ENCODE measurements at places on chromosomes 5 and 9.
A peak's percentile ranks its signal among the peaks of the same experiment; 100 is the strongest.

- DNase-seq, result no peak
Measured at GRCh38 chr5:61994171-61994570, 311.8 kb upstream of the KIF2A start.

GRCh38 chr5:96745844-96746531 lies 61.8 kb downstream of the ERAP1 start:
- DNase-seq, result peak; percentile 30

- no peak for DNase-seq
Measured at GRCh38 chr9:104339692-104340091, 164.4 kb upstream of the OR13F1 start.

DNA sequence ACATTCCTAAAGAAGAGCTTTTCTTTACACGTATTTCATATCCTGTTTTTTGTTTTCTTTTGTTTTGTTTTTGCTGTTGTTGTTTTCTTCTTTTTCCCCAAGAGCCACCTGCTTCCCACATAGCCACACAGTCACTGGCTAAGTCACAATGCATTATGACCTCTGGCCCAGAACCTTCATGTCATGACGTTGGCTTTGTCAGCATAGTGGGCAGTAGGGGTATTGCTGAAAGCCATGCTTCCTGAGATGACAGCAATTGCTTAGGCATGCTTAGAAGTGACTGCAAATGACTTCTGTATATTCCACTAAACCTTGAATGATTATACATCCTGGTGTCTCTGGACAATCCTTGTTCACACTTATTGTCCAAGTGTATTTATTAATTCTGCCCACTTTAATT lies 375.8 kb downstream of the TAF11L14 start:
- peak; percentile 8 for DNase-seq

DNA sequence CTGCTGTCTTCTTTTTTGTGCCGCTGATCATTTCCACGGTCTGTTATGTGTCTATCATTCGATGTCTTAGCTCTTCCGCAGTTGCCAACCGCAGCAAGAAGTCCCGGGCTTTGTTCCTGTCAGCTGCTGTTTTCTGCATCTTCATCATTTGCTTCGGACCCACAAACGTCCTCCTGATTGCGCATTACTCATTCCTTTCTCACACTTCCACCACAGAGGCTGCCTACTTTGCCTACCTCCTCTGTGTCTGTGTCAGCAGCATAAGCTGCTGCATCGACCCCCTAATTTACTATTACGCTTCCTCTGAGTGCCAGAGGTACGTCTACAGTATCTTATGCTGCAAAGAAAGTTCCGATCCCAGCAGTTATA lies 17.1 kb downstream of the F2R start:
- no peak for DNase-seq

GRCh38 chr5:123264394-123264793 lies 158.8 kb downstream of the CEP120 start:
- no peak for DNase-seq

- no peak for DNase-seq
Measured at GRCh38 chr9:93810028-93810971, 144.9 kb downstream of the BARX1 start.

DNA sequence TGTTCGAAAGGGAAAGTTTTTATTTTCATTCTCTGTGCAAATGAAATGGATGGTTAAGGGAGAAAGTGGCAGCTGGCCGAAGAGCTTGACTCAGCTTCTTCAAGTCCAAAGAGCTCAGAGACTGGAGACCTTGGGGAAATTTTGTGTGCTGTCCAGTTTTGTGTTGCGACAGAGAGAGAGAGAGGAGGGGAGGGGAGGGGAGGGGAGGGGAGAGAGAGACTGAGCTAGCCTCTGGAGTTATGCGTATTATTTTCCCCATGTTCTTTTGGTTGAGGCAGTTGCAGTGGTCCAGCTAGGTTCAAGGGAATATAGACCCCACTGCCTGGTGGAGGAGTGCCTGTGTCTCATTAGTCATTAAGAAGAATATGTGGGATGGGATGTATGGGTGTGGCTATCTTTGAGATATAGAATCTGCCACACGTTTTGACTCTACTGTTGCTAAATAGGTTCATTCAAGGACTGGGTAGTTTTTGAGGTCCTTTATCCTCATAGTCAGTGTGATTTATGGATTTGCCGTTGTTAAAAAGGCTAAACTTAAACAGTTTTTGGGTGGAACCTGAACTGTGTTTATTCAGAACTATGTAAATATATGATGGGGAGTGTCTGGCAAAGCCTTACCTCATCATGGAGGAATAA lies 69.7 kb downstream of the ARHGAP26 start:
- DNase-seq, result no peak

GRCh38 chr9:25994605-25995004 lies 316.4 kb upstream of the TUSC1 start:
- no peak for DNase-seq

GRCh38 chr5:151078490-151079262 lies 2.2 kb downstream of the TNIP1 start:
- no peak for DNase-seq

- DNase-seq, result peak; percentile 3
Measured at GRCh38 chr9:30039712-30040111, 2344.7 kb upstream of the ACO1 start.

GRCh38 chr9:87556039-87556438 lies 58.4 kb downstream of the DAPK1 start:
- DNase-seq, result no peak

DNA sequence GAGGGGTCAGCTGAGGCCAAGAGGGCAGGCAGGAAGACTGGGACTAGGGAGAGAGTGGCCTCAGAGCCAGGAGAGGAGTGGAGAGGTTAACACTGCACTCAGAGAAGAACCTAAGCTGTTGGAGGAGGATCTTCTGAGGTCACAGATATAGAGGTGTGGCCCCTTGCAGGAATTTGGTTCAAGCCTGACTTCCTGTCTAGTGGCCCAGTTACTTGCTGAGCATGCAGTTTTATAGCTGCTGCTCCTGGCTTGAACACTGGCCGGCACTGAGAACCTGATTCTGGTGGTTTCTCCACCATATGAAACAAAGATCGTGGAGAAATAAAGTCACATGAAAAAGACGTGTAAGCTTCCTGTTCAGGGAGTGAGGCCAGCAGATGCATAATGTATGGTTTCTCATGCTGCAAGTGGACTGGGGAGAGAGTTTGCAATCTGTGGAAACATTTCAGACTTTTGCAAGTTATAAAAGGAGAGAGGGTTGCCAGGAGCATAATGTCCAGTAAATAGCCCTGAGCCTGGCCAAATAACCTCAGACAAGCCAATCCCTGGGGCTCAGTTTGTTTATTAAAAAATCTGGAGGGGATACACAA lies 82.6 kb downstream of the GALNT10 start:
- no peak for DNase-seq

DNA sequence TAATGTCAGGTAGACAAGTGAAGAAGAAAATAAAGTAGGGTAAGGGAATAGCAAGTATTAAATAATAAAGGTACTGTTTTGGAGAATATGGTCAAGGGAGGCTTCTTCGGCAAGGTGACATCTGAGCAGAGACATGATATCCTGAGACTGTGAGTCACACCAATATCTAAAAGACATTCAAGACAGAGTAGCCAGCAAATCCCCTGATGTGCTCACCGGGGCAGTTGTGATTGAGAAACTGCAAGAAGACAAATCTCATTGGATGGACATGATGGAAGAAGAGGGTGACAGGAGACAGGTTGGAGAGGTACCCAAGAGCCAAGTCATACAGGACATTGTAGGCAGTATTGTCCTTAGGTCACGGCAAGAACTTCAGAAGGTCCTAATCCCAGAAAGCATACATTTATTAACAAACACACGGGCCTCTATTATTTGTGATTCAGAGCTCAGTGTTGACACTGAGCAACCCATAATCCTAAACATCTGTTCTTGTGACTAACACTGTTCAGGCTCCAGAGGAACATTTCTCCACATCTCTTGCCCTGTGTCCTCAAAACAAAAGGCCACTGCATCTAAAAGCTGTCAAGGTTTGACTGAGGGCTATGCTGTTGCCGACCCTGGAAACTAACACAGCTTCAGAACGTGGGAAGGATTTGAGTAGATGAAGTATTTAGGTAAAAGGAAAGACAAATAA lies 258.7 kb upstream of the CLINT1 start:
- no peak for DNase-seq

- no peak for DNase-seq
Measured at GRCh38 chr5:91146905-91147600, 236.1 kb downstream of the ARRDC3 start.

DNA sequence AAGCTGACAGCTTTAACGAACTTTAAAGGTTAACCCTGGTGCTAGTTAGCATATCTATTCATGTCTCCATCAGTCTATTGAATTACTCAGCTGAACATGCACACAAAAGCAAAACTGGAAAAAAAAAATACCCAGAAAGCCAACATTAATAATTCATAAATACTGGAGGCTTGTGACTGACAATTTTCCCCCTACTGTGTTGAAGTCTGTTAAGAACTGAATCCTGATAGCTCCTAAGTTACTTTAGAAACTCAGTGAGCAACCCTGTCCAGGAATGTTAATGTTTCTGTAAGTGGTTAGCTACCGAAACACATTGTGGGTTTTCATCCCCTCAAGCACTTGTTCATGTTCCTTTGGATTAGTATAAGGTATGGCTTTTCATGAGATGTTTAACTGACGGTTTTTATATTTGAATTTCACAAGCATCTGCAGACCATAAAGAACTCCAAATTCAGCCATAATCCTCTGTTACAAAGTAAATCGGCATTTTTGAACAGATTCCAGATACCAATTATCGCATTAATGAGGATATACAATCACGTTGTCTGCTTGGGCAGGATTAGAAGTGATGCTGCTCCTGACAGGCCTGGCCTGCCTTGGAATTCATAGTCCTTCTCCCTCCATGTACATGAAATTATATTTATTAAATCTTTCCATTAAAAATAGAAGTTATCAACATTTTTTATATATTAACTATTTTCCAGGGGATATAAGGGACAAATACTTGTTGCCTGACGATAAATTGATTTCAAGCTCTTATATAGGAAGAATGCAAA lies 331.2 kb downstream of the TLE4 start:
- DNase-seq, result no peak

DNA sequence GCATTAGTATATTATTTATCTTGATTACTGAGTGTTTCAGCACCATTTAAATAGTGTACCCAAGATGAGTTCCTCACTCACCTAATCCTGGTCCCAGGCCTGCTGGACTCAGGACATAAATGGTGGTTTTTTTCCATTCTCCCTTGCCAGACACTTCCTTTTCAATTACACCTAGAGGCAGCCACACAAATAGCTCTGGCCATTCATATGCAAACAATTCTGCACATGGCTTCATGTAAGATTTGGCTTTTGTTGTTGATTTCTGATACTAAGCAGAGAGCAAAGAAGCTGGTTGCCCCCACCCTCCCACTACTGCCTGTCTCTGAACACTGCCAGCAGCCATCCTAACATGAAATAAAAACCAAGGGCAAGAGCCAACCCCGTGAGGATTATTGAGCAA lies 180.4 kb downstream of the SEMA5A start:
- DNase-seq, result no peak

GRCh38 chr9:94005272-94005901 lies 50.2 kb upstream of the BARX1 start:
- no peak for DNase-seq

- no peak for DNase-seq
Measured at GRCh38 chr5:82717738-82718137, 359.5 kb downstream of the TMEM167A start.

DNA sequence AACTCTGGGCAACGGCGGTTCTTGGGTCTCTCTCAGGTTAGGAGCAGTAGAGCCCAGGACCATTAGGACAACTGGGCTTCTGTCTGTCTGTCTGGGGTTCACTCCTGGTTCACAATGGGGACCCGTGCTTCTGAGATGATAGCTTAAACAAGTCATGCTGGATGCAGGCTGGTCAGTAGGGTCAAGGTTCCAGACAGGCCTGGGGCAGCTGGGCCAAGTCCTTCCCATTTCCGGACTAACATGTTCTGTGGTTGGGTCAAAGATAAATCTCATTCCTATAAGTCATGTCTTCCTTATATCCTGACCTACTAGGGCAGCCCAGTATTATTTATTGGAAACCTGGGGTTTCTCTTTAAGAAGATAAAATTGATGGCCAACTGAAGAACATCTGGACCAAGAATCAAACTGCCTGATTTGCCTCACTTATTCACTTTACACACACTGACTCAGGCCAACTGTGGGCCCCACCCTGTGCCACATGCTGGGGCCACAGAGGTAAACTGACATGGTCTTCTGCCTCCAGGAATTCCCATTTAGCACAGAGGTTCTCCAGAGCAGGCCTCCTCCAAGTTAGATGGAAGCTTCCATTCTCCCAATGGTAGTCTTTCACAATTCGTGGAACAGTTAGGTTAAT lies 8.3 kb downstream of the HDHD3 start:
- DNase-seq, result no peak

DNA sequence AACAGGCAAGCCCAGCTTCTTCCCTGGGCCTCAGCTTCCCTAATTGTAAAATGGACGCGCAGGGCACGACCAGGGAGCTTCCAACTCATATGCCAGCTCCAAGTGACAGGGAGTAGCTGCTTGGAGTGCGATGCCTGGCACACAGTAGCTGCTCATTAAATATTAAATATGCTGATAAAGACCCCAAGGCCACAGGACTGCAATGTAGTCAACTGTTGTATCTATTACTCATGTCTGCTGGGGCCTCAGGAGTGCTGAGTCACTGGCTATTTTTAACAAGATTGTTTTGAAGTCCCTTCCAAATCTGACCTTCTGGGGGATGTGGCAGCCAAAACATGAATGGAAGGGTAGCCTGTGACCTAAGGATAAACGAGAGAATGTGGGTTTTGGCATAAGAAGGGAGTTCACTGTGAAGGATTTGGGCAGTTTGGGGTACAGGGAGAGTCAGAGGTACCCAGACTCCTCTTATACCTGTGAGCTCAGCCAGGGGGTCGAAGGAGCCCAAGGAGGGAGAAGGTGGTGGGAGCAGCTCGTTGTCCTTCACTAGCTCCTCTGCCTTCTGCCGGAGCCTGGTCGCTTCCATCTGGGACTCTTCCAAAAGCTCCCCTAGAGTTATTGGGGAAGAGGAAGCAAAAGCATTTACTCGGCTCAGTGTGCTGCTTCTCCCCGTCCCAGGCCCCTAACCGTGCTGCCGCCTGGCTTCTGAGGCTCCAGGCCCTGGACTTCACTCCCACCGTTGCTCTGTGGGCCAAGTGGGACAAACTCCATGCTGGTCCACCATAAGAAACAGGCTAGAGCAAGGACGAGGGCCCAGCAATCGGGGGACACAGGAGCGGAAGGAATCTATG lies 17.5 kb downstream of the TNIP1 start:
- no peak for DNase-seq

- DNase-seq, result no peak
Measured at GRCh38 chr5:126801174-126801991, 24.4 kb downstream of the LMNB1 start.

DNA sequence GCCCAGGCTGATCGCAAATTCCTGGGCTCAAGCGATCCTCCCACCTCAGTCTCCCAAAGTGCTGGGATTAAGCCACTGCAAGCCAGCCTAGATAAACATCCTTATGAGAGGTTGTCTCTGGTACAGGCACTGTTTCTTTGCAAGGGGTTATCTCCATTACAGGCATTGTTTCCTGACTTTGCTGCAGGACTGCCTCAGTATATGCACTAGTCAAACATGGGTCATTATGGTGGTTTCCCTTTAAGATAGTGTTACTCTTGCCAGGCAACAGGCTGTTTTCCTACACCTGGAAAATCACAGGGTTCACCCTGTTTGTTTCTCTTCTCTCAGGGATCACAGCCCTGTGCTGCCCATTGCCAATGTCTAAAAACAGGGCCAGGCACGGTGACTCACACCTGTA lies 7.8 kb upstream of the CLTB start:
- DNase-seq, result no peak
